RPMI7951 (cell line): ENCODE measurements at places on chromosomes 4 and X. TPM values are rescaled to one million over a fixed set of nuclear protein-coding genes. Genes with fewer than 3 reads are reported as not detected.

The SPANXN3 gene
- not detected in 2 replicates for total RNA-seq

The AMBN gene
- not detected in 2 replicates for total RNA-seq

The CXCL13 gene
- not detected in 2 replicates for total RNA-seq

The MAGEB3 gene
- not detected in 2 replicates for total RNA-seq

GRCh38 chr4:107630185-107630705 is 89.8 kb downstream of the PAPSS1 start:
- no peak for DNase-seq
